ENCODE measurements at places on chromosomes 7 and 10.

- no peak for DNase-seq
Measured at GRCh38 chr7:99579281-99579955, 18.6 kb upstream of the TMEM225B start.

DNA sequence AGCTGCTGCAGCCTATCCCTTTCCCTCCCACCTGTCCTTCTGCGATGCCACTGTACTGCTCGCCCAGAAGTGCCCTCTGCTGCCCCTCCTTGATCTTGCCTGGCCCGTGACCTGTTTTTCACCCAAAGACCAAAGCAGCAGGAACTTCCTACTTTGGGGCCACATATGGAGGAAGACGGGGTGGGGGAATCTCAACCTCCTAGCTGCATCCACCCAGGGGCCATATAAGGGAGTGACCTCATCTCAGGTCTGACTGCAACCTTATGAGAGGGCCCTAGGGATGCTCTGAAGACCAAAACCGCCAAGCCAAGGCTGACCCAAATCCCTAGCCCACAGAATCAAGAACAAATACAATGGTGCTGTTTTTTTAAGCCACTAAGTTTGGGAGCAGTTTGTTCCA lies 15.7 kb downstream of the PRKCQ start:
- DNase-seq: no peak

- no peak for DNase-seq
Measured at GRCh38 chr7:44497155-44498027, 6.9 kb upstream of the NUDCD3 start.

DNA sequence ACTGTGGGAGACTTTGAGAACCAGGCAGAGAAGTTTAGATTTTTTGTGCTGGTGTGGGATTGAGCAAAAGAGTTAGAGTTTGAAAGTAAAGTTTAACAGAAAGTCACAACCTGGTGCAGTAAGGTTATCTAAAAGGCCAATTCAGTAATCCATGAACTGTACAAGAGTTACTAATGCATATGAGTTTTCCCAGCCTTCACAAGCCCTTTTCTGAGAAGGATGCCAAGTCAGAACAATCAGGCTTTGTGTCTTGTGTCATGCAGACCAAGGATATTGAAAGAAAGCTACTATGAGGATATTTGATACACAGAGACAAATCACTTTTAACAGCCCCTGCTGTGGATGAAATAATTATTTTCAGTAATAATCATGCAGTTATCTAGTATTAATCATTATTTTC lies 68.8 kb upstream of the MYO3A start:
- DNase-seq: no peak

GRCh38 chr10:79259834-79260233 lies 87.4 kb upstream of the PPIF start:
- DNase-seq: no peak

DNA sequence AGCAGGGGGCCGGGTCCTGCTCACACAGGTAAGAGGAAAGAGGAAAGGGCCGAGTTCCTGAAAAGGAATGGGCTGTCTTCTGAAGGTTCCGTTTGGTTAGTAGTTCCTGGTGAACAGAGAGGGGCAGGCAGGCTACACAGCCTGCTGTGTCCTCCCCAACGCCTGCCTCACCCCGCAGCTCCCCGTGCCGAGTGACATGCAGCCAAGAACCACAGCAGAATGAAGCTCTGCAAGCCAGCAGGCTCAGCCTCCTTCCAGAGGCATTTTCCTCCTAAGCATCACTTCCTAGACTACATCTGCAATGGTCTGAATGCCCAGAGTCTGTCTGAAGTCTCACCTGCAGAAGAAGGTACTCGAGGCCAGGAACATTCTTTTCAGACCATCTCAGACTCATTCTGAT lies 202.4 kb upstream of the TCERG1L start:
- DNase-seq: no peak

GRCh38 chr7:145584401-145584800 lies 532.2 kb upstream of the CNTNAP2 start:
- DNase-seq: no peak

DNA sequence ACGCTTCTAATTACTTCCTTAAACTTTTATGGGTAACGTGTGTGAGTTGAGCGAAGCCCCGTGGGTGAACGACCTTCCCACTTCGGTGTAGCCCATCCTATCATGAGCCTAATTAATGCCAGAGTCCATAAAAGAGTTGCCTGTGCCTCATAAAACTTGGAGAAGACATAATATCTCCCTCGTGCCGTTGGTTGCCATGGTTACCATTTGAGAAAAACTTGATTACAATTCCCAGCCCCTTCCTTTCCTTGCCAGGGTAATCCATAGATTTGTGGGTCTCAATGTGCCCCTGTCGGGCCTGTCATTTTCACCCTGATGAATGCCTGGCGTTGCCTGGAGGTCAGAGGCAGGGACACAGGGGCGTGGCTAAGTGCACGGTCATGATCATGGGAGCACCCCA lies 127.1 kb downstream of the GLRX3 start:
- DNase-seq: no peak

DNA sequence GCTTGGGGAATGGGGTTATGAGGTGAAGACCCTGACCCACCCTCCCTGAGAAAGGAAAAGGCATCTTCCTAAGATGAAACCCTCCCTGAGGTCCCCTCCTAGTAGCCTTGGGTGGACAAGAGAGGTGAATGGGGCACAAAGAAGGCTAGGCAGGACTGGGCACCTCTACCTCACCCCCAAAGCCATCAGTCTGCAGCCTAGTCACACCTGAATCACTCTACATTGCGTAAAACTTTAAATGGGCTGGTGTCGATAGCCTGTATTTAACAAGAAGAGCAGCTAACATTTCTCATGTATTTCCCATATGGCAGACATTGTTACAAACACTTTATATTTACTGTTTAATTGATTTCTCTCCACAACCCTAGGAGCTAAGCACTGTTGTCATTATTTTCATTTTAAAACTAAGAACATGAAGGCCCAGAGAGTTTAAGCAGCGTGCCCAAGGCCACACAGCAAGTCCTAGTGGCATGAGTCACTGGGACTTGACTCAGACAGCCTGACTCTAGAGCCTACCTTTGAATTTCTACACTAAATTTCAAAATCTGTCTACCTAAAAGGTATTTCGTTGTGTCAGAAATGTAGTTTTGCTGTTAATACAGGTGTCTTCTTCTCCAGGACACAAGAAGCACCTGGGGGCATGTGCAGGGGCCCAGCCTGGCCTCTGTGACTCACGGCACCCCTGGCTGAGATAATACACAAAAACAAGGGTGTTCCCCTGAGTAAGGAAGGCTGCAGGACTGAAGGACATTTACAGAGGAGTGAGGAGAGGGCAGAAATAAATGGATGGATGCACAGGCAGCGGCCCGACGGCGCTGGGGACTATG lies 3.4 kb downstream of the AOC1 start:
- no peak for DNase-seq
